Stimulated activated CD4-positive, alpha-beta T cell treated with anti-CD3 and anti-CD28 coated beads, TNF-alpha, amount 100 ng/mL, for 4 hours (primary cell): ENCODE measurements at places on chromosomes 1 and 21.

GRCh38 chr21:34602061-34602460, 12.9 kb downstream of the RCAN1 start:
- DNase-seq = no peak

DNA sequence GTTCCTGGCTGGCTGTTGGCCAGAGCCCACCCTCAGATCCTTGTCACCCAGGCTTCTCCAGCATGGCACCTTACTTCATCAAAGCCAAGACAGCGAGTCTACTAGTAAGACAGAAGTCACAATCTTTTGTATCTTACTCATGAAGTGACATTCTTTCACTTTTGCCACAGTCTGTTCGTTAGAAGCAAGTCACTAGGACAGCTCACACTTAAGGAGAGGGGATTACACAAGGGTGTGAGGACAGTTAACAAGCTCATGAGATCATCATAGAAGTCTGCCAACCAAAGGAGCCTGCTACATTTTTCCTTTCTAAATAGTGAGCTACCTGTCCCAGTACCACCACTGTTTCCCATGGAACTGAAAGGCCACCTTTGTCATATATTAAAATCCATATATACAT, 61.5 kb downstream of the PACC1 start:
- no peak for DNase-seq

- DNase-seq = no peak
Observed at GRCh38 chr1:185574139-185574875, 159.9 kb upstream of the HMCN1 start.

DNA sequence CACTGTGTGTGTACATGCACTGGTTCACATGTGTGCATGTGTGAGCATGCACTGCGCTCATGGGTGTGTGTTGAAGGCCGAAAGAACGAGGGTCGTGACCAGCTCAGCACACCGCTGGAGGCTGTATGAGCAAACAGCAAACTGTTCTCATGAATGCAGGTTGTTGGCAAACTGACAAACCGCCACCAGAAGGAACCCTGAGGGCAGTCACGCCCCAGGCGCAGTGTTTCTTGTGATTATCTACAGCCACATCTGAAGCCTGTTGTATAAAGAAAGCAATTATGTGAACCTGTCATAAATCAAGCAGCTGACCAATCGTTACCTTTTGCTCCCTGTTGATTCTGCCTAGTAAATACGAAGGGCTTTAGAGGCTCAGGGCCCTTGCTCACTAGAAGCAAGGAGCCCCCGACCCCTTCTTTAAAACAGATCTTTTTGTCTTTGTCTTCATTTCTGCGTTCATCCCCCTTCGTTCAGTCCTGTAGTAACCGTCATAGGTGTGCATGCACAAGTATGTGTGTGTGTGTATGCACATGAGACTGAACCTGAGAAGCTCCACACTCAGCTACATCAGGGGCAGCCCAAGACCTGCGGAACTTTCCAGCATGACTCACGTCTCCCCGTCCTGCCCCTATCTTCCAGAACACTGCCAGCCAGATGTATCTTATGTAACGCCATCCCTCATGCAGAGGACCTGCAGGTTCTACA, 16.8 kb upstream of the RIPK4 start:
- DNase-seq = no peak

DNA sequence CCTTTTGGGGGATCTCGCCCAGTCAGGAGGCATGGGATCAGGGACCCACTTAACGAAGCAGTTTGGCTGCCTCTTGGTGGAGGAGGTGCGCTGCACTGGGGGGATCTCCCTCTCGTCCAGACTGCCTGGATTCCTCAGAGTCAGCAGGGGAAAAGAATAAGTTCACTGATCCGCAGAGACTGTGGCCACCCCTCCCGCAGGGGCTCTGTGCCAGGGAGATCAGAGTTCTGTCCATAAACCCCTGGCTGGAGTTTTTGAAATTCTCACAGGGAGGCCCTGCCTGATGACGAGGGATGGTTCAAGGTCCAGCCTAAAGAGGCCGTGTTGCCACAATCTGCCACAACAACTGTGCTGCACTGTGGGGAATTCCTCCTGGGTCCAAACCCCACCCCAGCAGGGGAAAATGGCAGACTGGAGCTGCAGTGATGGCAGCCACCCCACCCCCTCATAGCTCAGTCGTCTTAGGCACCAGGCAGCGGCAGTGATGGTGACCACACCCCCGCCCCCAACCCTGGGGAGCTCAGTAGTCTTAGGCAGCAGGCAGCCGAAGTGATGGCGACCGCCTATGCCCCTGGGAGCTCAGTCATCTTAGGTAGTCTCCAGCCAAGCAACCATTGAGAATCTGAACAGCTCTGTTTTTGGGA, 273.8 kb upstream of the USP25 start:
- DNase-seq = no peak

DNA sequence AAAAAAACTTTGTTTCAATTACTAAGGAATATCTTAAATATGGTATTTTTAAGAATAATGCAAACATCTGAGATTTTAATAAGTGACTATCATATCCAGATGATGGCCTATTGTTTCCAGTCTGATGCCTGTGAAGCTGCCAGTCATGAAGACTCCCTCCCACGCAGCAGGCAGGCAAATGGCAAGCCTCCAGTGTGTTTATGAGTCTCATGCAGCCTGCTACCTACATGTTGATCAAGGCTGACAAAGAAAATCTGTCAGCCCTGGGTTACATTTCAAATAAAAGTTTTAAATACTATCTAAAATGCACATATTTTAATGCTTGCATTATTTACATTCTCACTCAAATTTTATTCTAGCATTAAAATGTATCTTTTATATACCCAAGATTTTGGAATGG, 137.6 kb upstream of the RNPC3 start:
- no peak for DNase-seq

GRCh38 chr1:30906631-30907441, 1.7 kb downstream of the SDC3 start:
- DNase-seq = no peak

GRCh38 chr1:201218409-201218808, 27.8 kb downstream of the IGFN1 start:
- no peak for DNase-seq

DNA sequence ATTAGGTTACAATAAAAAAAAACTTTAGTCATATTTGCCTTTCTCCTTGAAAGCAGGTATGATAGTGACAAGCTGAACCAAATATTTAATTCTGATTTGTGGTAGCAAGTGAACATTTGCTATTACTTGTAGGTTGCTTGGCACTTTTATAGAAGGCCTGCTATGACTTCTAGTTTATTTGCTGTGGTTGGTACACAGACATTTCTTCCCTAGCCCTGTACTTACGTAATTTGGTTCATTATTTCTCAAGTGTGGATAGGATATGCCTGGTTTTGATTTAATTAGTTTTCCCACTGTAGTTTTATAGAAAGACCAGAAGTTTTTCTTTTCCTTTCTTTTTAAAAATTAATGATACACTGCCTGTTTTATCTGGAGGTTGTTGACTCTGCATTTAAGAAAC, 55.9 kb downstream of the PPP2R5A start:
- no peak for DNase-seq

- no peak for DNase-seq
Observed at GRCh38 chr1:61273167-61273705, 190.9 kb downstream of the NFIA start.

DNA sequence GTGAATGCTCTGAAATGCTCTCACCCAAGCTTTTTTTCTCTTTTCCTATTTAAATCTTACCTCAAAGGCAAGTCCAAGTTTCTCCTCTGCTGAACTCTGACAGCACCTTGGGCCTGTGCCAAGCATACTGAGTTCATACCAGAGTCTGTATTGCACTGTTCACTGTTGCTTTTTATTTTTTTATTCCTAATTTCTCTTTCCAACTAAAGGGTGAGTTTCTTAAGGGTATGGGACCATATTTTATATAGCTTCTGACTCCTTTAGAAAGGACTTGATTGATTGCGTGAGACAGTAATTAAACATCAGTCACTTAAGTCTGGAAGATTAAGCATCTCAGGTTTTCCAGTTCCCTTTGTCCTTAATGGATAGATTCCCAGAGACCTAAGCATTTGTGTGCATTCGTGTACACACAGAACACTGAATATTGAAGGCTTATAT, 69.9 kb downstream of the CACHD1 start:
- no peak for DNase-seq

GRCh38 chr1:67760030-67760821, 73.0 kb downstream of the GNG12 start:
- peak; percentile 41 for DNase-seq

DNA sequence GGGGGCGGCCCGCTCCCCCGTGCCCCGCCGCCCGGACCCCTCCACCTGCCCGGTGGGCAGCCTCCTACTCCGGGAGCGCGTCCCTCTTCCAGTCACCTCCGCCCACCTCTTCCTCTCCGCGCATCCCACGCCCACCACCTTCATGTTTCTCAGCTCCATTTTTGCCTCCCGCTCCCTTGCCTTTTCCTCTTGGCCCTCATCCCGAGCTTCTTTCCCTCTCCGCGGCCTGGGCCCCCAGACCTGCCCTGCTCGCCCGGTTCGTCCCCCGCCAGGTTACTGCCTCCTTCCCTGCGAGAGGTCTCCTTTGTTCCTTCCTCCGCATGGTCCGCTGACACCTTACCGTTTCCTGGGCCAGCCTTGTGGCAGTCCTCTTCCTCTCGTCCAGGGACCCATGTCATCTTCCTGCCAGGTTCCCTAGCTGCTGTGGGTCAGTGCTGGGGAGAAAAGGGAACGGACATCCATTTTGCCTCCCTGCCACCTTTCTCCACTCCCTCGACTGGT, 563 bp downstream of the QSOX1 start:
- DNase-seq = peak; percentile 18

GRCh38 chr1:86100401-86100800, 56.2 kb downstream of the COL24A1 start:
- DNase-seq = no peak

- no peak for DNase-seq
Observed at GRCh38 chr1:63651161-63651701, 58.0 kb downstream of the PGM1 start.

DNA sequence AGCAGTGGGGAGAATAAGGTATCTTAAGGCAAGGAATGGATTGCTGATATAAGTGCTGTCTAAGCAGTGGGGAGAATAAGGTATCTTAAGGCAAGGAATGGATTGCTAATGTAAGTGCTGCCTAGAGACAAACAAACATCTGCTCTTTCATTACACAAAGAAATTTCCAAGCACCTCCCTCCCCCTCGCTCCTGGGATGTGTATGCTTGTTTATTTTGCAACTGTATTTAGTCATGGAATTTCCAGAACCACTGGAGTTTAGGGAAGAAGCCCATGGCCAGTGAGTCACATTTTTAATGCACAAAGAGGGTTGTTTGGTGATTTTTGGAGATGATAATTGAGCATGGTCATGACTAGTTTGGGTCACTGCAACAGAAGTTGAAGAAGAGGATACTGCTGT, 21.5 kb downstream of the PDPN start:
- no peak for DNase-seq

GRCh38 chr1:214842856-214843255, 239.7 kb upstream of the KCNK2 start:
- DNase-seq = no peak

DNA sequence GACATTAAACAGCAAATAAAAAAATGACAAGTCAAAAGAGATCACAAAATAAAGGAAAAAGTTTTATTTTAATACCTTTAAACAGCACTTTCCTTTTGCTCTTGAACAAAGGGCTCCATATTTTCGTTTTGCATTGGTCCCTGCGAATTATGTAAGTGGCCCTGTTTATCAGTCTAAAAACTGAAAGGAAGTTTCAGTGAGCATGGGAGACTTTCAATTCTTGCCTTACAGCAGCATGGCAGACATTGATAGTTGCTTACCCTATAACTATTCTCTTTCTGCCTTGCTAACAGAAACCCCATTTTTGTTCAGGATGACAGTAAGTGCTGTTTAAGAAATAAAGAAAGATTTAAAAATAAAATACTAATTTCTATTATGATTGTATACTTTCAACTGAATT, 5.2 kb upstream of the SH3GLB1 start:
- no peak for DNase-seq

DNA sequence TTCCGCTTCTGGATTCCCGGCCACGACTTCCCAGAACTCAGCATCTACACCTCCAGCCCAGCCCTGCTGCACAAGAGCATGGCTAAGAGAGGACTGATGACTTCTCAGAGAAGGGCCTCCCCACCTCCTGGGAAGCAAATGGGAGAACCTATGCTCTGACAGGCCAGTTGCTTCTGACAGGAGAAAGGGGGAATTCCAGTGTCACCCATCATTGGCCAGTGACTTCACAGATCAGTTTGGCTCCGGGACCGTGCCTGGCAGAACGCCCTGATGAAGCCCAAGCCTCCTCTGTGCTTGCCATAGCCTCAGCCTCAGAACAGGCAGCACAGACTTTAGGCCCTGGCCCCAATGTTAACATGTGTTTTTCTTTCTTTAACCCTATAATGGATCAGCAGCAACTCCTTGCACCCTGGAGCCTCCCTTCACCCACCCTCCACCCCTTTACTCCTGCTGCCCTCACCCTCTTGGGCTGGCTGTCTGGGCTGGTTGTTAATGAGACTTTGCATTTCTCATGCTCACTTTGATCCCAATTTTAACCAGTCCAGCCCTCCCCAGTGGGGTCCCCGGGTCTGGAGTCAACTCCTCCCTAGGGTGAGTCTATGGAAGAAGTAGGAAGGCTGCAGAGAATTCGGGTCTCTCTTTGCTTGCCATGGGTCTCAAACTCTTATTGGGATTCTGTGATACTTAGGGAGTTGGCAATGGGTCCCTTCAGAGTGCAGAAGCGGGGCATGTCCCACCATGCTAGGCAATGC, 42.7 kb upstream of the SLC30A1 start:
- DNase-seq = no peak

GRCh38 chr1:201676197-201676596, 137.3 kb downstream of the NAV1 start:
- no peak for DNase-seq

- DNase-seq = no peak
Observed at GRCh38 chr1:173255214-173255813, 48.2 kb upstream of the TNFSF4 start.

GRCh38 chr1:74847715-74848114, 114.8 kb downstream of the TYW3 start:
- no peak for DNase-seq

DNA sequence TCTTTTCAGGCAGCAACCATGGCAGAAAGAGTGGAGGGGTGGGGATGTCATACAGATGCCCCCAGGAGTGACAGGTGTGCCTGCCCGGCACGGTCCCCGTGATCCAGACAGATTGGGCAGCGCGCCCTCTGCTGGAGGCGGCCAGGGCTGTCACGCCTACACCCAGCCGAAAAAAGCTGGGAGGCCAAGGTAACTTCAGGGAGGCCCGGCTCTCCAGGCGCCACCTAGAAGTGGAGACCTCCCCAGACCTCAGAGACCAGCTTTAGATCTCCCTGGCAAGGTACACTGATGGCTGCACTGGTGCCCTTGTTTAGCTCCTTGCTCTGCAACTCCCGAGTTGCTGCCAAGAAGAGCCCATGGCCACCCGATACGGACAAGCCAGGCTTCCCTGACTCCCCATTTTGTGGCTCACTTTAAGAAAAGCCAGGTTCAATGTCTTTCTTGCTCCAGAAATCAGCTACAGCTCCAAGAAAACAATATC, 6.6 kb downstream of the GOLT1A start:
- peak; percentile 46 for DNase-seq

DNA sequence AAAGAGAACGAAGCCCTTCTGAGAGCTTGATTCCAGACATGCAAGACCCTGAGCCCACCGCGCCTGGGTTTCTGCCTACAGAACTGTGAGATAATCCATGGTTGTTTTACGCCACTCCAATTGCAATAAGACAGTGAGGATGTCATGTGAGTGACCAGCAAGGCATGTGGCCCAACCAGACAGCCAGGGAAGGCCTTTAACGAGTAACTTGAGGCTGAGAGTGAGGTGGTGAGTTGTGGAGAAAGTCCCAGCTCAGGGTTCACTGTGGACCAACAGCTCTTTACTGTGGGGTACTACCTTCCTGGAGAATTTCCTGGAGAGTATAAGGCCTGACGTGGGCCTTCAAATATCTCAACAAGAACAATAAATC, 153.9 kb downstream of the ETS2 start:
- DNase-seq = no peak

- DNase-seq = no peak
Observed at GRCh38 chr1:58854576-58854975, 70.7 kb upstream of the JUN start.
